Effector memory CD8-positive, alpha-beta T cell (primary cell): ENCODE measurements at places on chromosomes 16 and 17.

DNA sequence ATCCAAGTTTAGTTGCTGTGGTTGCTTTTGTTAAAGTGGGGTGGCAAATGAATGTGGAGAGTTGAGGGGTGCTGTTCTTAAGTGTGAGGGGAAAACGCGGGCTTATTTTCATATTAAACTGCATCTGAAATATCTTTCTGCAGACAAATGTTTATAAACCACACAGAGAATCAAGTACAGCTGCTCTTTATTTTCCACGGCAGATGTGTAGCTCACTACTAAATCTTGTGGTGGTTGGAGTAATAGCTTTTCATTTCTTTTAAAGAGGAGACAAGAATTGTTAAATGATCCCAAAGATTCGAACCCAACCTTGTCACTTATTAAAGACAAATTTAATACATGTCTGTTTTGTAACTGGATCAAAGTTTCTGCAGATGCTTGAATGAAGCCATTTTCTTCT is 2.1 kb downstream of the CLTC start:
- no peak for DNase-seq

- DNase-seq = no peak
Observed at GRCh38 chr17:52660692-52661091, 502.2 kb upstream of the CA10 start.

DNA sequence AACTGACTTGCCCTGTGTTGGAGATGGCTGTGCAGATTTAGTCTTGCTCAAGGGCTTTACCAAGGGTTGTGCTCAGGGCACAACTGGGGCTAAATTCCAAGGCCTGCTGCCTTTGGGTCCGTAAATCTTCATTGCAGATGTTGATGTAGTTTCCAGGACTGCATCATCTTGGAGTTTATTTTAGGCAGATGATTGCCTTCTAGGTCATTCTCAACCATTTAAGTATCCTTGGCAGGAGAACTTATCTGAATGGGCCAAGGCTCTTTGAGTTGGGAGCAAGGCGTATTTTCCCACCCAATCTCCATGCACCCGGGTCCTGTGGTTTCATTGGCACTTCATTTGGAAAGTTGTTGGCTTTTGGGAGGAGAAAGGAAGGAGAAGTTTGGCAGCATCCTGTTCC is 200.3 kb downstream of the MSI2 start:
- no peak for DNase-seq

- no peak for DNase-seq
Observed at GRCh38 chr17:38453951-38454421, 25.7 kb downstream of the ARHGAP23 start.

DNA sequence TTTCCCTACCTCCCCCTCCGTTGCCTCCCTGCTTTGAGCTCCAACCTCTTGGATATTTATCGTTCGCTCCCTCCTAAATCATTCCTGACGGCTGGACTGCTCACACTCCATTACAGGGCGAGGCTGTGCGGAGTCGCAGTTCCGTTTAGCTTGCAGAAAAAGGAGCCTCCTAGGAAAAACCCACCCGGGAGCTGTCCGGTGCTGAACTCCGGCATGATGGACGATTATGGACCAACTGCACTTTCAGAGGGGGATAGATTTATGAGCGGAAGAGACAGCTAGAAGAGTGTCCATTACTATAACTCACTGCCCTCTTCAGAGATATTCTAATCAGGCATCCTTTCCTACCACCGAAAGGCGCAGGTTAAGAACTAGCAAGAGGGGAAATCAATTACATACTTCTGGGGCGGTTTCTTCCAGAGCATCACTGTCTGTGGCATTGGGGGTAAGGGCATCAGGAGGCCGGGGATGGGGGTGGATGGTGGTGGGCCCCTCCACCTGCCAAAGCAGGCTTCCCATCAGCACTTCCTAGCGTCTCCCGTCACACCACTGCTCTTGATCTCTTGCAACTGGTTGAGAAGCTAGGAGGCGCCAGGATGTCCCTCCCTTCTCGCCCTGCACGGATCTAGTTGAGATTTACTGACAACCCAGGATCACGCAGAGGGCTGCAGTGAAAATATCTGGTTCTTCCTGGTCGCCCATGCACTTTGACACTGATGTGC is 251.2 kb downstream of the ENGASE start:
- DNase-seq = no peak
